Placental pericyte (primary cell): ENCODE measurements at places on chromosomes 16 and 17. TPM values are rescaled to one million over a fixed set of nuclear protein-coding genes. Genes with fewer than 3 reads are reported as not detected.

The FAM20A gene
- total RNA-seq, result 0.57 and 6.8 TPM in 2 replicates

The EVPLL gene
- not detected in 2 replicates for total RNA-seq

The PLCD3 gene
- 47.0 and 114 TPM in 2 replicates for total RNA-seq

The ZPBP2 gene
- not detected in 2 replicates for total RNA-seq

The RPGRIP1L gene
- 6.3 and 14.7 TPM in 2 replicates for total RNA-seq

The MEFV gene
- not detected in 2 replicates for total RNA-seq

The KRT40 gene
- 0.14 TPM in 1 of 2 replicates, not detected in the other for total RNA-seq

The CRAMP1 gene
- 9.8 and 16.0 TPM in 2 replicates for total RNA-seq

The ANKRD40CL gene
- not detected in 2 replicates for total RNA-seq

The TMC7 gene
- total RNA-seq, result 0.22 and 0.43 TPM in 2 replicates

The ENPP7 gene
- total RNA-seq, result not detected in 2 replicates

The TBX21 gene
- total RNA-seq, result 0.29 TPM in 1 of 2 replicates, not detected in the other

The IGFALS gene
- total RNA-seq, result under 0.01 TPM in 2 replicates

The CD68 gene
- total RNA-seq, result 16.9 and 20.6 TPM in 2 replicates

The CIITA gene
- total RNA-seq, result 0.43 TPM in 1 of 2 replicates, not detected in the other

The CRISPLD2 gene
- total RNA-seq, result 26.9 and 127 TPM in 2 replicates

The PRR35 gene
- total RNA-seq, result 0.14 TPM in 1 of 2 replicates, not detected in the other

The RMI2 gene
- total RNA-seq, result 2.2 and 7.0 TPM in 2 replicates

The DNAAF8 gene
- 0.57 and 1.1 TPM in 2 replicates for total RNA-seq

The KRT9 gene
- not detected in 2 replicates for total RNA-seq

The KRTAP2-3 gene
- 0.72 TPM in 1 of 2 replicates, not detected in the other for total RNA-seq

The C1QL1 gene
- 0.29 TPM in 1 of 2 replicates, not detected in the other for total RNA-seq
